SK-N-SH (cell line): ENCODE measurements at places on chromosomes 5 and 9. TPM values are rescaled to one million over a fixed set of nuclear protein-coding genes. Genes with fewer than 3 reads are reported as not detected.

- no peak for DNase-seq
Observed at GRCh38 chr5:159198063-159199036, 11.0 kb downstream of the RNF145 start.

SNAPC4 gene
- 7.7 and 9.2 TPM in 2 replicates for polyA plus RNA-seq

DNA sequence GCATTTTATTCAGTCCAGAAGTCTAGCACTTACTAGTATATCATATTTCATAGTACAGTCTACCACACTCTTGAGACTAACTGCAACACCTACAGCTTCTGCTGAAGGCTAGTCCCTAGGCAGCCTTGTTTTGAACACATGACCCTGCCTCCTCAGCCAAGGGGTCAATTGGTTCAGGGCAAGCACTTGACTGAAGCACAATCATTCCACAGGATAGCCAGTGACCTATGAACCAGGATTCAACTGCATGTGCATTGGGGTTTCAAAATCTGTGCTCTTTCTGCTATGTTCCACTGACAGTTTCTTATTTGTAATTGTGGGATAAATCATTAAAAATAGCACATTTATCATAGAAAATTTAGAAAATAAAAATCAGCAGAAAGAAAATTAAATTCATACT, 186.8 kb downstream of the TMEM161B start:
- DNase-seq, result no peak

- no peak for DNase-seq
Observed at GRCh38 chr5:57598756-57599155, 116.1 kb upstream of the ACTBL2 start.

GRCh38 chr9:93252116-93252780, 68.3 kb downstream of the WNK2 start:
- no peak for DNase-seq

DNA sequence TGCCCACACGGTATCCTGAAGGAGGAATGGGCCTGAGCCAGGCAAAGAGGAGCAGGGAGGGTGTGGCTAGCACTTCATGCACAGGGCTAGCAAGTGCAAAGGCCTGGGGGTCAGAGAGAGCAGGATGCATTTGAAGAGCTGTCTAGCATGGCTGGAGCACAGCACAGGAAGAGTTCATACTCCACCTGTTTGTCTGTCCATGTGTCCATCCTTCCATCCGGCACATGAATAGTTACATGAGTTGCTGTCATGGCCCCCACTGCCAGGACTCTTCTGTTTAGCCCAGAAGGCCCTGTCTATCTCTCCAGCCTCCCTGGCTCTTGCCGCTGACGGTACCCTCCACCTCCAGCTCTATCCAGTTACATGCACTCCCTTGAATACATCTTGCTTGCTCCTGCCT, 17.1 kb downstream of the RGS3 start:
- DNase-seq, result no peak

GRCh38 chr5:137147346-137147745, 351.8 kb downstream of the SPOCK1 start:
- no peak for DNase-seq

NSG2 gene
- 4.3 and 10.7 TPM in 2 replicates for polyA plus RNA-seq

- DNase-seq, result no peak
Observed at GRCh38 chr9:3492214-3492613, 33.6 kb downstream of the RFX3 start.

DNA sequence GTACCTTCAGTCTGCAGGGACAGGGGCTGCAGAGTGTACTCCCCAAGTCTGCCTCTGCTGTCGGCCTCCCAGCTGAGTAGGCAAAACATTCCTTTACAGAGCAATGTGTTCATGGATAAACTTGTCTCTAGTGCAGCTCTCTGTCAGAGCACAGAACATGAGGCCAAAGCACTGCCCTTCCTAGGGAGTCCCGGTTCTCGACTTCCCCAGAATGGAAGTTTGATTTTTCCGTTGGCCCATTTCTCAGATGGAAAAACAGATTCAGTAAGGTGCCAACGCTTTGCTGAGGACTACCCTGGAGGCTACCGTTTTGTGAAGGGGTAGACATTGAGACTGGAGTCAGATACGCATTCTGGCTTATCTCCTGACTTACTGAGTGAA, 422 bp upstream of the TRIM32 start:
- DNase-seq, result no peak

- DNase-seq, result no peak
Observed at GRCh38 chr5:14440223-14440581, 141.4 kb upstream of the OTULINL start.

GRCh38 chr9:71604197-71605063, 163.9 kb downstream of the CEMIP2 start:
- peak; percentile 33 for DNase-seq

GRCh38 chr5:170746075-170746960, 37.2 kb upstream of the GABRP start:
- DNase-seq, result no peak

GRM6 gene
- polyA plus RNA-seq, result not detected in 2 replicates
